A375 (cell line): ENCODE measurements at places on chromosomes 4 and X. TPM values are rescaled to one million over a fixed set of nuclear protein-coding genes. Genes with fewer than 3 reads are reported as not detected.

CACNA1F gene
- total RNA-seq: not detected in 2 replicates

THOC2 gene
- total RNA-seq: 64.6 and 80.1 TPM in 2 replicates

CXorf65 gene
- not detected in 2 replicates for total RNA-seq

SHOX gene
- total RNA-seq: not detected in 2 replicates

GALNT7 gene
- 6.5 and 8.6 TPM in 2 replicates for total RNA-seq

SCD5 gene
- 3.0 and 4.3 TPM in 2 replicates for total RNA-seq

ATOH1 gene
- total RNA-seq: not detected in 2 replicates

DMRTC1 gene
- total RNA-seq: not detected in 2 replicates

PTCHD1 gene
- total RNA-seq: not detected in 2 replicates

GPR119 gene
- not detected in 2 replicates for total RNA-seq

ZFP92 gene
- total RNA-seq: not detected in 2 replicates

HTR2C gene
- total RNA-seq: not detected in 2 replicates

EMCN gene
- total RNA-seq: 0.08 TPM in 1 of 2 replicates, not detected in the other

TNIP3 gene
- not detected in 2 replicates for total RNA-seq

MYOZ2 gene
- total RNA-seq: 0.24 TPM in 1 of 2 replicates, not detected in the other

ADGRG2 gene
- not detected in 2 replicates for total RNA-seq

WAS gene
- 0.69 and 1.6 TPM in 2 replicates for total RNA-seq

XG gene
- total RNA-seq: 0.98 and 1.5 TPM in 2 replicates

SPANXC gene
- 8.1 and 11.7 TPM in 2 replicates for total RNA-seq

AMER1 gene
- 4.5 and 5.2 TPM in 2 replicates for total RNA-seq

KCND1 gene
- 0.30 and 0.96 TPM in 2 replicates for total RNA-seq

FGFR3 gene
- 2.8 and 3.1 TPM in 2 replicates for total RNA-seq

GLUD2 gene
- total RNA-seq: 2.2 TPM in 2 replicates

MND1 gene
- 22.7 and 33.2 TPM in 2 replicates for total RNA-seq

BMP3 gene
- total RNA-seq: not detected in 2 replicates

SLC4A4 gene
- total RNA-seq: 0.68 and 0.88 TPM in 2 replicates

OTUD6A gene
- total RNA-seq: not detected in 2 replicates

DNASE1L1 gene
- 28.8 and 32.3 TPM in 2 replicates for total RNA-seq

FIP1L1 gene
- total RNA-seq: 96.5 and 101 TPM in 2 replicates

PDLIM3 gene
- total RNA-seq: 17.0 and 25.9 TPM in 2 replicates

BEX1 gene
- total RNA-seq: 0.53 and 5.4 TPM in 2 replicates

GNRHR gene
- not detected in 2 replicates for total RNA-seq

FRAS1 gene
- total RNA-seq: 0.85 and 1.4 TPM in 2 replicates

GABRE gene
- 1.4 and 2.7 TPM in 2 replicates for total RNA-seq
